ENCODE measurements at places on chromosomes 2 and 18. TPM values are rescaled to one million over a fixed set of nuclear protein-coding genes. Genes with fewer than 3 reads are reported as not detected.

The SP3 gene
- total RNA-seq, result 133 TPM

The WNT10A gene
- total RNA-seq, result 2.3 TPM

The MAP2 gene
- total RNA-seq, result 7.2 TPM

The TBR1 gene
- not detected for total RNA-seq

The HRH4 gene
- not detected for total RNA-seq

The PXDN gene
- total RNA-seq, result 78.8 TPM

The EML4 gene
- total RNA-seq, result 86.8 TPM

The TBC1D8 gene
- 15.8 TPM for total RNA-seq

The POTEI gene
- total RNA-seq, result 1.9 TPM

The CCL20 gene
- total RNA-seq, result 112 TPM

The DRC1 gene
- not detected for total RNA-seq

The DSG2 gene
- 98.1 TPM for total RNA-seq

The CD8B2 gene
- total RNA-seq, result not detected

The ASPRV1 gene
- 0.73 TPM for total RNA-seq

The SCN2A gene
- total RNA-seq, result 2.9 TPM

The PRR30 gene
- total RNA-seq, result not detected

The ANKRD36 gene
- total RNA-seq, result 15.6 TPM

The ALPP gene
- total RNA-seq, result 6.5 TPM

Measured in hepatocyte (in vitro differentiated cells).